NCI-H187 (cell line): ENCODE measurements at places on chromosomes 1 and 21.

GRCh38 chr1:201294876-201295275 lies 11.6 kb downstream of the PKP1 start:
- no peak for DNase-seq

DNA sequence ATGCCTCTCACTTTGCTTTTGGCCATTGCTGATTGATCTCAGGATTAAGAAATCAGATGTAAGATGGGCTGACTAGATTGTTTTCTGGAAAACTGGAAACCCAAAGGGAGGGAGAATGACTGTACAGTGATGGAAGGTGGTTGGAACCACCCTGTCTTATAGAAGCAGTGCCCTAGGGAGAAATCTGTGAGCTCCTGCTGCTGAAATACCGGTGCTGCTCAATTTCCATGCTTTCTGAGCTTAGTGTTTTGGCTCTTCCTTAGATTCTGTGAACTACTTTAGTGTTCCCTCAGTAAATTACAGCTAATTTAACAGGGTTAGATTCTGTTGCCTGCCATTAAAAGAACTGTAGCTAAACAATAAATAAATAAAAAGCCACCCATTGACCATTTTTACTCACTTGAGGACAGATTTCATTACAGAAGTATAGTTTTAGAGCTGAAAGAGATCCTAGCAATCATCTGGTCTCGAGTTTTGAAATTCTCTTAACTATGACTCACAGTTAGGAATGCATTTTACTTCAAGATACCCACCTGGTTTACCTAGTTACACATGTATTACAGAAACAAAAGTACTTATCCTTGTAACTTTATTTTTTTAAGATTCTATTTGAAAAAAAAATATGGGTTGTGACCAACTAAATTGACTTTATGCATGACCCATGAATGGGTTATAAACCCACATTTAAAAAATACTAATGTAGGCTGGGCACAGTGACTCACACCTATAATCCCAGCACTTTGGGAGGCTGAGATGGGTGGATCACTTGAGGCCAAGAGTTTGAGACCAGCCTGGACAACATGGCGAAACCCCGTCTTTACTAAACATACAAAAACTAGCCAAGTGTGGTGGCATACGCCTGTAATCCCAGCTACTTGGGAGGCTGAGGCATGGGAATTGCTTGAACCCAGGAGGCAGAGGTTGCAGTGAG lies 33.2 kb downstream of the CAMSAP2 start:
- DNase-seq: no peak

GRCh38 chr1:45016767-45017166 lies 4.7 kb downstream of the UROD start:
- no peak for DNase-seq

- no peak for DNase-seq
Observed at GRCh38 chr1:221689138-221689537, 52.8 kb downstream of the DUSP10 start.

GRCh38 chr1:9809100-9809510 lies 14.7 kb downstream of the CLSTN1 start:
- no peak for DNase-seq

DNA sequence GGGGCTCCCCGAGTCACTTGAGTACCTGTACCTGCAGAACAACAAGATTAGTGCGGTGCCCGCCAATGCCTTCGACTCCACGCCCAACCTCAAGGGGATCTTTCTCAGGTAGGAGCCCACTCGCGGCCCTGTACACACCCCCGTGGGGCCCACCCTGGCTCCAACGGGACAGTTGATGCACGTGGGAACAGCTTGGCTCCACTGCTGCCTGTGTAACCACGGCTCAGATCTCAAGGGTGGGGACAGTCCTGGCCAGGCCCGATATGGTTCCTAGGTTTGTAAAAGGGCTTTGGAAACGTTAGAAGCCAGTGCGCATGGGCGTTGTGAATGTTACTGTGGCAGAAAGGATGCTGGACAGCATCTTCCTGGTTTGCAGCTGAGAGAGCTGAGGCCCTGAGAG lies 18.8 kb downstream of the PODN start:
- DNase-seq: no peak

GRCh38 chr1:91651661-91652071 lies 151.0 kb downstream of the CDC7 start:
- no peak for DNase-seq

DNA sequence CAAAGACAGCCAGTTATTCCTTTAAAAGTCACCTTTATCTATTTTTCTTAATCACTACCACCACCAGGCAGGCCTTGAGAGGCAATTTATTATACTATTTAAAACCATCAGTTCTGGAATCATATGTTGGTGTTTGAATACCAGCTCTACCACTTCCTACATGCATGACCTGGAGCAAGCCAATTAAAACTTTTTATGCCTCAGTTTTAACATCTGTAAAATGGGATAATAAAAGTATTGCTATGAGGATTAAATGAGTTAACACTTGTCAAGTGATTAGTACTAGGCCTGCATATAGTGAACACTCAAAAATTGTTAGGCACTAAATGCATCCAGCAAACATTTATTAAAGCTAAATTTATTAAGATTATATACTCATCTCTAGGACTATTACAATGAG lies 49.2 kb upstream of the ADORA3 start:
- DNase-seq: no peak

DNA sequence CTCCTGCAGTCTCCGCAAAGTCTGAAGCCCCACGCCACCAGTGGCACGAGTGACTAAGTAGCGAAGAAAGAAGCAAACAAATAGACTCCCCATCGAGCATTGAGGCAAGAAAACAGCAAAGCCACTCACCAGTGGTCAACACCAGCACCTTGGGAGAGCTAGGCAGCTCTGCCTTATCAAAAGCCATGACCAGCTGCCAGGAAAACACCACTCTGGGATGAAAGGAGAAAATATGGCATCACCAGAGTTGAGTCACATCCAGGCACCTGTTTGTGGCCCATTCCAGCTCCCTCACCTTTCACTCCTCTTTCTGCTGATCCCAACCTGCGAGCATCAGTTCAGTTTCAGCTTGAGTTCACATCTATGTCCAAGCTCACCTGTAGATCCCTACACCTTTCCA lies 17.2 kb downstream of the PDZK1 start:
- DNase-seq: no peak

- DNase-seq: no peak
Observed at GRCh38 chr1:245180496-245181157, 25.8 kb downstream of the KIF26B start.

GRCh38 chr1:8133190-8133589 lies 107.1 kb upstream of the ERRFI1 start:
- no peak for DNase-seq

GRCh38 chr1:205916541-205916940 lies 26.7 kb downstream of the SLC26A9 start:
- DNase-seq: no peak

GRCh38 chr1:160552425-160552824 lies 26.9 kb downstream of the CD84 start:
- DNase-seq: no peak

- DNase-seq: no peak
Observed at GRCh38 chr1:185843297-185843869, 109.2 kb downstream of the HMCN1 start.

DNA sequence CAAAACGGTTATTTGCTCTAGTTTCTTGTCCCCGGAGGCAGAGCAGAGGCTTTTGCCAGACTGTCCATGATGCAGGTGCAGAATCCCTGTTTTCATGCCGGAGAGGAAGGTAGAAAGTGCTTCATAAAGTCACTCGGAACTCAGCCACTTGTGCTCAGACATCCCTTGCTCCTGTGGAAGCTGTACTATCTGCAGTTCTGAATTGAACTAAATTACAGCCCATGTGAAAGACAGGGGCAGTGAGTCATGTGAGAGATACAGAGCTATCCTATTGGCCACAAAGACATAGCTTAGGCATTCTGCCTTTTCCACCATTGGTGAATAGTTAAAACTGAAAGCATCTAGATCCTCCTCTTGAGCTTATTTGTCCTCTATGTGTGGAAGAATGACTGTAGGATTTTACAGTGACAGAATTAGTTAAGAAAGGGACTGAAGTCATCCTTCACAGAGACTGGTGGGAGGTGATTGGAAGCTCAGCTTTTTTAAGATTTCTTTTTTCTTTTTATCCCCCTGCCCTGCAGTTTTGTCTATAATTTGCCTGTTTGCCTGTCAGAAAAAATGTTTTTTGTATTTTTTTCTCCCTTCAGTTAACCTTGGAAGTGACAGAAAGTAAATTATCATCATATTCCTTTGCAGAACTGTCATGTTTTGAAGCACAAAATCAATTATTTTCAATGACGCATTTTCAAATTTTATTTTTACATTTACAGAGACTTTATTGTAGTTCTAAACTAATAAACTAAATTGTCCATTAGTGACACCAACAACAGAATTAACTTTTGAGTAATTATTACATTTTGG lies 298.6 kb downstream of the PTPRC start:
- DNase-seq: no peak

DNA sequence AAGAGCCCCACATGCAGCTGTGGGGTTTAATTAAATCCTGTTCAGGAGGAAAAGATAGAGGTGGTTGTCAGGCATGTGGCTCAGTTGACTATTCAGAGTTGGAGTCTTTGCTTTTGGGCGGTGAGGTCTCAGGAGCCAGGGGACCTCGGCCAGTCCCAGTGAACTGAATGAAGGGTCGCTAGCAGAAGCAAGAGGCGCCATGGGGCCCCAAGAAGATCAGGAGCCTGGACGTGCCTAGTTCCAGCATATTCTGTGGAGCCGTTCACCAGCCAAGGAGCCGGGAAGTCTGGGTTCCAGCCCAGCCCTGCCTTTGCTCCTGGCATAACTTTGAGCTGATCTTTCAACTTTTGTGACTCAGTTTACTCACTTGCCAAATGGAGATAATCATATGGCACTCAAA lies 217.7 kb upstream of the IRF2BP2 start:
- no peak for DNase-seq
